Brain (organoid and tissue), 16 donors: ENCODE measurements at places on chromosomes 6 and 20. TPM values are rescaled to one million over a fixed set of nuclear protein-coding genes. Genes with fewer than 3 reads are reported as not detected.

GRCh38 chr20:36881331-36881730 is 5.4 kb downstream of the TLDC2 start:
- DNase-seq, result no peak

DNA sequence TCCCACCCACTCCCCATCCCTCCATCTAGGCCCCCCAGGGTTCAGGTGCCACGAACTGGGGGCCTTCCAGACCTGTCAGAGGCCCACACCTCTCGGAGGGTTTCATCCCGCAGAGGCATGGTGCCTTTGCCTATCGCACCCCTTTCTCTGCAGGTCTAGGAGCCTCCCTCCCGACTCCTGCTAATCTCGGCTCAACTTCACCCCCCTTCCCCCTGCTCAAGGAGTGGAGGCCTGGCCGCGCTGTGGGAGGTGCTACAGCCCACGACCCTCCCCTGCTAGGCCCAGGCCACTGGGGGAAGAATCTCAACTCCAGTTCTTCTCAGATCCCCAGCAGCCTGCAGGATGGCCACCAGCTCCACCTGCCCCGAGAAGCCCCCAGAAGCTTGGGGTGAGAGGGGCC is at the start of gene TULP1:
TSS of gene TULP1 (minus strand) at position 157 of the 400 bp plus-strand sequence. CDS start at position 119, 38 bp downstream.
- DNase-seq, result no peak

GRCh38 chr6:124164343-124164742 is 360.7 kb downstream of the NKAIN2 start:
- DNase-seq, result no peak

GRCh38 chr6:5663259-5663658 is 343.5 kb downstream of the NRN1 start:
- peak; percentile 37 for DNase-seq

DNA sequence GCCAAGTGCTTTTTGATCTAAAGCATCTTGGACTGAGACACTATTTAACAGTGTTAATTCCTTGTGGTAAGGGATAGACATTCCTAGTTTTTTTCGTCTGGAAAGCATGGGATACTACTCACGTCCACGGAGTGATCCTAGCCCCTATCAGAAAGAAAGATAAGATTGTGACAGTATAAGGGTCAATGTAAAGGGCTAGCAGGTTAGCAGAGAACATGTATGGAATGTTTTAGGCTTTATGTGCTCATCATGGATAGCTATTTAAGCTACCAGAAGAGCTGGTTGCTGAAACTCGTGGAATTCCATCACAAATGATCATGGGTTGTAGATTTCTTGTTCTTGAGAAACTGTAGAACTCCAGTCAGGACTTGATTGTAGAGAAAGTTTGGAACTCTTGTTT is 32.1 kb downstream of the CYB5R4 start:
- no peak for DNase-seq

Gene SH3BGRL2
- 34.4 TPM for polyA plus RNA-seq

Gene MOXD1
- polyA plus RNA-seq, result 3.3 TPM

GRCh38 chr6:16168858-16169257 is 40.0 kb downstream of the MYLIP start:
- DNase-seq, result peak; percentile 71

DNA sequence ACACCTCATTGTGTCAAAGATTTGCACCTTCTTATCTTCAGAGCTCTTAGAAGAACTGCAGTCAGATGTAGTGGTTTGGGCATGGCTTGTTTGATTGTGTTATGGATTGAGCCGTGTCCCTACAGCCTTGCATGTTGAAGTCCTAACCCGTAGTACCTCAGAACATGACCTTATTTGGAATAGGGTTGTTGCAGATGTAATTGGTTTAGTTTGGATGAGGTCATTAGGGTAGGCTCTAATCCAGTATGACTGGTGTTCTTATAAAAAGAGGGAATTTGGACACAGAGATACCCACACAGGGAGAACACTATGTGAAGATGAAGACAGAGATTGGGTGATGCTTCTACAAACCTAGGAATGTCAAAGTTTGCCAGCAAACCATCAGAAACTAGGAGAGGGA is 35.4 kb upstream of the PHACTR2 start:
- DNase-seq, result no peak

DNA sequence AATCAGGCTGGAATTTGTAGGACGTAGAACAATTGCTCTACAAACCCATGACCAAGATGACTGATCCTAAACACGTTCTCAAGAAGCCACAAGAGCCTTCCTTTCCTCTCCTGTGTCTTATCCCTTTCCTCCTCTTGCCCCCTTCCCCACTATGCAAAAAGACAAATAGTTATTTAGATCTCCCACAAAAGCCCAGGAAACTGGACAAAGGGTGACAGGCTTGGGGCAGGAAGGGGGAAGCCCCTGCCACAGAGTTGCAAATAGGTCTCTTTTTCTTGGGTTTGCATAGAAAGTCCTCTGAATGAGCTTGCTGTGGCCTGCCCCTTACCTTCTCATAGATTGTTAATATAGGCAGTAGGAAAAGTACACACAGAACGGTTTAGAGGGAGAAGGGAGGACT is 377.1 kb upstream of the BTBD3 start:
- no peak for DNase-seq

Gene XKR7
- polyA plus RNA-seq, result 16.0 TPM

GRCh38 chr6:64220801-64221200 is 585.2 kb downstream of the PHF3 start:
- DNase-seq, result no peak

Gene AIF1
- 14.9 TPM for polyA plus RNA-seq

GRCh38 chr6:127784468-127784867 is 116.4 kb downstream of the THEMIS start:
- no peak for DNase-seq

Gene BHLHE23
- polyA plus RNA-seq, result not detected

Gene ITPR3
- polyA plus RNA-seq, result 94.1 TPM

Gene TPBG
- polyA plus RNA-seq, result 24.4 TPM

DNA sequence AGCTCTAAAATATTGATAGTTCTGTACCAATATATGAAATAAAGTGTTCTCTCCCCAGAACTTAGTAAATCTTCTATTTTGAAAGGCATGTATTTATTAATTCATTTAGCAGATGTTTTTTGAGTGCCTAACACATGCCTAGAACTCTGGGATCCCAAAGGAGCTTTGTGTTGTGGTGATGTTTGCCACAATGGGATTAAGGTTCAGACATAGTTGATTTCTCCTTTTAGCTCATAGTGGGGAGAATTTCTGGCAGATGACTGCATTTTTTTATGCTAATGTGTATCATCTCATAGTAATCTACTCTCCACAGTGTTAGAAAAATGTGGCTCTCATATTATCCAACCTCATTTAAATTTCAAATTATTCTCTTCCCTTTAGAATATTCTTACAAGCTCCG is 21.7 kb downstream of the MYB start:
- peak; percentile 1 for DNase-seq

DNA sequence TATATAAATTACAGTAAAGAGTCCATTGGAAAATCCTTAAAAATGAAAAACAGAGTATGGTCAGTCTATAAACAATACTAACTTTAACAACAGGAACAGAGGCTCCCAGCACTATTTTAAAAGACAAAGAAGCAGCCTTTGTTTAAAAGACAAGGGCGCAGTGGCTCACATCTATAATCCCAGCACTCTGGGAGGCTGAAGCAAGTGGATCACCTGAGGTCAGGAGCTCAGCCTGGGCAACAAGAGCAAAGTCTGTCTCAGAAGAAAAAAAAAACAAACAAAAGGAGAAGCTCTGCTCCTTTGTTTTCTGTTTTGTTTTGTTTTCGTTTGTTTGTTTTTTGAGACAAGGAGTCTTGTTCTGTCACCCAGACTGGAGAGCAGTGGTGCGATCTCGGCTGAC is 89.4 kb downstream of the DTNBP1 start:
- DNase-seq, result no peak

DNA sequence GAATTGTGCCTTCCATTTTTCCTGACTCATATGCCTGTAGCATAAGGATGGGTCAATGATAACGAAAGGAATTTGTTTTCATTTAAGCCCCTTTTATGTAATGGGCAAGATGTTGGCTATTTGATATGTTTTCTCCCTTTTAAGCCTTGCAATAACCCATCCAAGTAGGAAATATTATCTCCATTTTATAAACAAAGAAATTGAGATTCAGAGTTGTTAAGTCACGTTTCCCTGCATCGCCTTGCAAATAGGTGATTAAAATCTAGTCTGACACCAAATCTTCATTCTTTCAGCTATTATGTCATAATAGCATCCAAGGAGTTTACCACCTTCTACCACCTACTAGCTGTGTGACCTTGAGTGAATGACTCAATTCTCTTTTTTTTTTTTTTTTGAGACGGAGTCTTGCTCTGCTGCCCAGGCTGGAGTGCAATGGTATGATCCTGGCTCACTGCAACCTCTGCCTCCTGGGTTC is 7.0 kb downstream of the HNF4A start:
- DNase-seq, result no peak

Gene SPTLC3
- 0.34 TPM for polyA plus RNA-seq

DNA sequence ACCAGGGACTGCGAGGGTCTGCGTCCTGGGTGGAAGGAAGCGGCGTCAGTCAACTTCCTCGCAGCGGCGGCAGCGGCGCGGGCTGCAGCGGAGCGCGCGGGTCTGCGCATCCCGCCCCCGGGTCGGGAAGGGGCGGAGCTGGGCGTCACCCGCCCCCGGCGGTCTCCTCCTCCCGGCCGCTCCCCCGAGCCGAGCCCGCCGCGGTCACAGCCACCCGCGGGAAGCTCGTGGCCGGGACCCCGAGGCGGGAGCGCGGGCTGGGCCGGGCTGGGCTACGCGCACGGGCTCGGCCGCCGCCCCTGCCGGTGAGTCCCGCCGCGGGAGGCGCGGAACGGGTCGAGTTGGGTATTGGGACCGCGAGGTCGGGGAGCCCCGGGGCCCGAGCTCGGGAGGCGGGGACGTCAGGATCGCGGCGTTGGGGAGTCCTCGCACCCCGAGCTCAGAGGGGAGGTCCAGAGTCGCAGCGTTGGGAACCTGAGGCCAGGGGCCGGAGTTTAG is at the start of gene PAQR8:
TSS of gene PAQR8 (plus strand) at position 207 of the 498 bp plus-strand sequence. CDS start 41,063 bp downstream, outside the sequence.
- peak; percentile 80 for DNase-seq

Gene ECT2L
- 0.07 TPM for polyA plus RNA-seq

- no peak for DNase-seq
These were observed 20.2 kb downstream of the KIF25 start for GRCh38 chr6:168017629-168018028.

DNA sequence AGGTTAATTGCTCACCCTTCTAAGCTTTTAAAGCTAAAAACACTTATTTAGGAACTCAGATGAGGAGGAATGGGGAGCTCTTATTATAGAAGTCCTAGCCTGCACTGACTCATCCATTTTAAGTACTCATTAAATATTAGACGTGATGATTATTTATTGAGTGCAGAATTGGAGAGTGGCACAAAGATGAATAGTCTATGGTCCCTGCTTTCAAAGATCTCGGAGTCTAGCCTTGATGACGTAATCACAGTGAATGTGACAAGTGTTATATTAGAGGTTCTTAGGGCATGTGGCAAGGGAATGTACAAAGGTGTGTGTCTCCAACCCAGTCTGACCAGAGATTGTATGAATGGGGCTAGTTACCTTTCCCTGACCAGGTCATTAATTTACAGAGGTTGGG is 68.7 kb upstream of the CD83 start:
- no peak for DNase-seq

Gene TBXT
- not detected for polyA plus RNA-seq

DNA sequence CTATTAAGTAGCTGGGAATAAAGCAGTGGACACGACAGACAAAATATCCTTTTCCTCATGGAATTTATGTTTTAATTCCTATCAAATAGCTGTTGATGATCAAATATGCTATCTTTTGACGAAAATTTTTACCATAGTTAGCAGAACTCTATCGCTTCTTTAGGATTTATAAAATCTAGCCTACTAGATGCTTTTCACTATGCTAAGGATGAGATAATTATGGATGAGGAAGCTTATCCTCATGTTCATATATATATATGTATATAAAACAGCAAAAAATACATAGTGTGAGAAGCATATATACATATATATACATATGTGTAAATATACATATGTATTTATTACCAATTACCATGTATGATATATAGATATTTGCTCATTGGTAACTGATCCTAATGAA is 12.9 kb upstream of the PRSS16 start:
- no peak for DNase-seq

Gene BPIFB4
- not detected for polyA plus RNA-seq

DNA sequence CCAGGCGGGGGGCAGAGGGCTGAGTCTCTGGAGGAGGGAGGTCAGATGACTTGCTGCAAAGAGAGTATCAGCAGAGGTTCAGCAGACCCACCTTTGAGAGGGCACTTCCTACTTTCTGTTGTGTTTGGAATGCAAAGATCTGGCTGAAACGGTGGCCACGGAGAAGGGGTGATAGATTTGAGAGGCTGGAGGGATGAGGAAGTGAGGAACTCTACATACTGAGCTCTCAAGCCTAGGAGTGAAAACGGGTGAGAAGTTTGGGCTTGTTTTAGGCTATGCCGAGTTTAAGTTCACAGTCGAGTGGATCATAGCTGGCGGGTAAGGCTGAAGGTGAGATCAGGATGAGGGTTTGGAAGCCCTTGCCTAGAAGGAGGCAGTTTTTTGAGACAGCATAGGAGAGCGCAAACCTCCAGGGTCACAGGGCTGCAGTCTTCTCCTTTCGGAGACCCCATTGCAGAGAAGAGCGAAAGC is 477 bp upstream of the ITPA start:
- DNase-seq, result no peak

Gene FNDC1
- 0.83 TPM for polyA plus RNA-seq

- no peak for DNase-seq
These were observed 48.7 kb upstream of the EXOC2 start for GRCh38 chr6:741410-742339.

DNA sequence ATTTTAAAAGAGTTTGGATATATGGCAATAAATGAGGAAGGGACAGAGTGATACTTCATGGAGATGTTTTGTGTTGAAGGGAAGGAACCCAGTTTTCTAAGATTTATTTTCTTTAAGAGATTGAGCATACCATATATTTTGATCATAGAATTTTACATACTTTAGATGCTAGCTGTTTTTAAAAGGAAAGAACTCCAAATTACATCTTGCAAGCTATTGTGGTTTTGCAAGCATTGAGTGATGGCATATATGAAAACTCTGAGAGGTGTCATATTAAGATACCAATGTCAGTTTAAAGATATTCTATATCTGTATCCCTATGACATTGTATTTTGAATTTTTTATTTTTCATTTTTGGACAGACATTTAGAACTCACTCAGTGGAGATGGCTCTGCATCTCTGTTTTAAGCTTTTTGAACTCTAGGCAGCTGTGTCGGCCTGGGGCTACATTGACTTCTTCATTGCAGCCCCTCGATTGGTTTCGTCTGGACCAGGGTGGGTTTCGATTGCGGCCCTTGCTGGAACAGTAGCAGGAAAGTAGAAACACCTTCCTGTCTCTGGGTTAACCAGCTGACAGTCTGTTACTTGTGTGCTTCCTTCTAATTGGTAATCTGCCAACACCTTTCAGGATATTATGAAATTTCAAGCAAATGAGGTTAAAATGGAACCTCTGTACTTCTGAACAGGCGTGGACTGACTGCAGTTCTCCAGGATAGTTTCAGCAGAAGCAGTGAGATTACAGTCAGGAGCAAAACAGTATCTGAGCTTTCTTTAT is 14.0 kb downstream of the IGF2R start:
- DNase-seq, result no peak
